ENCODE measurements at places on chromosomes 13 and 19. TPM values are rescaled to one million over a fixed set of nuclear protein-coding genes. Genes with fewer than 3 reads are reported as not detected.
A peak's percentile ranks its signal among the peaks of the same experiment; 100 is the strongest.

GRCh38 chr19:15112385-15112784, 5.2 kb downstream of the SYDE1 start:
- no peak for DNase-seq

DNA sequence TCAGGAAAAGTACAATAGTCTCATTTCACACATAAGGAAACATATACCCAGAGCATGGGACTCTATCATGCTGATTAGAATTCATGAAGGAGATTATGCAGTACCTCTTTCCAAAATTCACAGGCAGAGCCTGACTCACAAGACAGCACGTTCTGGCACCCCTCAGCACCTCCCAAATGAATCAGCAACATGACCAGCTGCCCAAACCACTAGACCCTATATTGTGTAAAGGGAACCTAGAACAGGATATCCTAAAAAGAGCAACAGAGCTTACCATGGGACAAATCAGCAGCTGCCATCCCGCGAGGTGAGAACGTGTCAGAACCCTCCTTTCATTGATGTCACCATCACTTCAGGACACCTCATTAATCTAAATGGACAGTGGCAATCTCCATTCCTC, 2.5 kb downstream of the ZNF426 start:
- no peak for DNase-seq

DNA sequence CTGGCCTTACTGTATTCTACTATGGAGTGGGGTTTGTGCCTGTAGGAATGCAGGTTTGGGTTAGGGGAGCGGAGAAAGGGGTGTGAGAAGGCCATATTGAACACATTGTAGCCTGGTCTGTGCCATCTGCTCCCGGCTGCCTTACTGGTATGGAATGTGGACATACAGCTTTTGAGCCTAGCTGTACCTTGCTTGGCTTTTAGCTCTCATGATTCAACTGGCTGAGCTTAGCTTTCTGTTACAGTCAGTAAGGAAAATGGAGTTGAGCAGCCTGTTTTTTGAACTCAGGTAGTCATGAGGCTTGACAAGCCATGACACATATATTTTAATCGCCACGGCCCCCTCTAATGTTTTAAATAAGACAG, 41.6 kb downstream of the ARHGAP35 start:
- no peak for DNase-seq

- no peak for DNase-seq
Measured at GRCh38 chr13:73576291-73576690, 517.5 kb downstream of the KLF5 start.

DNA sequence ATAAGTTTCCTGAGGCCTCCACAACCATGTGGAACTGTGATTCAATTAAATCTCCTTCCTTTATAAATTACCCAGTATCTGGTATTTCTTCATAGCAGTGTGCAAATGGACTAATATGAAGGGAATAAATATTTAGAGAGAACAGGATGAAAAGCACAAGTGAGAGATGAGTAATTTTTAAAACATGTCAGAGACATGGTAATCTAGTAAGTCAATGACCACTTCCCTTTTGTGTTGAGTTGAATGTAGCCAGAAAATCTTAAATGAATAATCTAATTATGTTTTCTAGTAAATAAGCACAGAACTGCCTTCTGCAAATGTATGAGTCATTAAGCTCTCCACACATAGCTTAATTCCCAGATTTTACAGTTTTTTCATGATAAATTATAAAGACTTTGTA, 524.1 kb upstream of the SLITRK5 start:
- DNase-seq, result no peak

DNA sequence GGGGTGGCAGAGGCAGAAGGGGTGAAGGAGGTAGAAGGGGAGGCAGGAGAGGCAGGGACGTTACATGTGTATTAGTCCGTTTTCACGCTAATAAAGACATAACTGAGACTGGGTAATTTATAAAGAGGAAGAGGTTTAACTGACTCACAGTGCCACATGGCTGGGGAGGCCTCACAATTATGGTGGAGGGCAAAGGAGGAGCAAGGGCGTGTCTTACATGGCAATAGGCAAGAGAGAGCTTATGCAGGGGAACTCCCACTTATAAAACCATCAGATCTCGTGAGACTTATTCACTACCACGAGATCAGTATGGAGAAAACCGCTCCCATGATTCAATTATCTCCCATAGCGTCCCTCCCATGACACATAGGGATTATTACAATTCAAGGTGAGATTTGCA, 19.0 kb upstream of the ACOD1 start:
- DNase-seq, result no peak

- DNase-seq, result peak; percentile 72
Measured at GRCh38 chr19:10334588-10335351, 1.4 kb upstream of the RAVER1 start.

- peak; percentile 56 for DNase-seq
Measured at GRCh38 chr13:35481777-35482176, 5.3 kb upstream of the MAB21L1 start.

Gene LGALS14
- not detected for total RNA-seq

Gene ATP1A3
- total RNA-seq, result 2.7 TPM

DNA sequence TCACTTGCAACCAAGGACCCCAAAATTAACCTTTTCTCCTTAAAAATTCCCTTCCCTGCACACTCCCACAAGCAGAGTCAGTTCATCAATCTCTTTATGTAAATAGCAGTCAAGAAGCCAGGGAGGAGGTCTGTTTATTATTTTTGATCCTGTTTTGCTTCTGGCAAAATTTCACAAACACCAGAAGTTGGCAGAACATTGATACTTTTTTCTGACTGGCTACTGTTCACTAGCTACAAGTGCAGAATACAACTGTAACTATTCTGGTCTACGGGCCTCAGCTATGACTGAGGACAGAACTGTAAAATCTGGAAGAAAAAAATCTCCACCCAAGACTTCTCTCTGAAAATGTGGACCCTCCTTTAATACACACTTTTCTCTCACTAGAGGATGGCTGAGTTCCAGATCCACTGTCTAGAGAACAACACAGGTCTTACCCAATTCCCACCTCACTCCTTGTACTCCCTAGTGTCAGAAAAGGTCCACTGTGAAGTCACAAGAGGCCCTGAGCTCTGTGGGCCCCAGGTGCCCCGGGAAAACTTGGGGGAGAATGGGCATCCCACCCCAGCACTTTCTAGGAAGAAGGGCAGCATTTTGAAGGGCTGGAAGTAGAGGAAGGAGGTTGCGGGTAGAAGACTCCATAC, 14.5 kb downstream of the STARD13 start:
- peak; percentile 25 for DNase-seq

DNA sequence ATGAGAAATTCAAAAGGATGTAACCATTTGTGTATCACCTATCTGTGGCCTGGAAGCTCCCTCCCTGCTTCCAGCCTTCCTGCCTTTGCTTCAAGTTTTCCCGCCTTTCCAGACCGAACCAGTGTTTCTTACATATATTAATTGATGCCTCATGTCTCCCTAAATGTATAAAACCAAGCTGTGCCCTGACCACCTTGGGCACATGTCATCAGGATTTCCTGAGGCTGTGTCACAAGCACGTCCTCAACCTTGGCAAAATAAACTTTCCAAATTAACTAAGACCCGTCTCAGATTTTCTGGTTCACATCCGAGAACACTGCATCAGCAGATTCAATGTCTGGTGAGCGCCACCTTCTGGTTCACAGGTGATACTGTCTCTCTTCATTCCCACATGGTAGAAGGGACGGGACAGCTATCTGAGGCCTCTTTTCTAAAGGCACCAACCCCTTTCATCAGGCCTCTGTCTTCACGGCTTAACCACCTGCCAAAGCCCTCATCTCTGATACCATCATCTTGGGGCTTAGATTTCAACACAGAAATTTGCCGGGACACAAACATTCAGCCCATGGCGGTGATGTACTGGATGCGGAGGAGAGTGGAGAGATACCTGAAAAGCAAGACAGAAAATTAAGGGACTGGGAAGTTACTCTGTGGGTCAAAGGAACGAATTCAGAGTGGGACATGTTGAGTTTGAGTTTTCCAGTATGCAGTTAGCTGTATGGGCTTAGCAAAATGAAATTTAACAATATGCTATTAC, 58.7 kb upstream of the PABPC3 start:
- DNase-seq, result peak; percentile 81

DNA sequence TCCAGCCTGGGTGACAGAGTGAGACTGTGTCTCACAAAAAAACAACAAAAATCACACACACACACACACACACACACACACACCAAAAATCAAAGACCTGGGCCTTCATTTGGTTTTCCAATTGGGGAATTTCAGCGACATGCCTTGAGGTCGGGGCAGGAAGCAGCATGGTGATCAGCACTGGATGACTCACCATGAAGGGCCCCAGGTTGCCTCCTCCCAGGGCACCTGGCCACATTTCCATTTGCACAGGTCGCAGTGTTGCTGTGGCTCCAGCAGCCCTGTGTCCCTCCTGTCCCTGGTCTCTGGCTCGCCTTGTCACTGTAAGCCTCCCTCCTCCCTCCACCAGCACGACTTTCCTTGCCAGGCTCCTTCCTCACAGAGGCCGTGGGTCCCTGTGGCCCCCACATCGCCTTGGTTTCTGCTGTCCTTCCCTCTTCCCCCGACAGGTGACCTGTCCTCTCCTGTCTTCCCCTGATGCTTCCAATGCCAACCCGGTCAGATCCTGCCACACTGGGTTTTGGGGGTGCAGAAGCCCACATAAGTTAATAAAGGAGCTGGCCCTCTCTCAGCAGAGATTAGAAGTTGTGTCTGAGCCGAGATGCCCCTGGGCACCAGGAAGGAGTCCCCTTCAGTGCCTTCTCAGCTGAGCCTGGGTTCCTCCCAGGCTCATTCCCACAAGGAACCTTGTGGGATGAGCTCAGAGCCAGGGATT, 66.7 kb downstream of the GPR12 start:
- no peak for DNase-seq

GRCh38 chr19:10109528-10109927, 2.0 kb upstream of the P2RY11 start:
- DNase-seq, result no peak

- DNase-seq, result peak; percentile 81
Measured at GRCh38 chr13:28820099-28821051, at the start of gene MTUS2. TSS of gene MTUS2 (plus strand) at chr13:28820339.

Gene SIGLEC12
- not detected for total RNA-seq

DNA sequence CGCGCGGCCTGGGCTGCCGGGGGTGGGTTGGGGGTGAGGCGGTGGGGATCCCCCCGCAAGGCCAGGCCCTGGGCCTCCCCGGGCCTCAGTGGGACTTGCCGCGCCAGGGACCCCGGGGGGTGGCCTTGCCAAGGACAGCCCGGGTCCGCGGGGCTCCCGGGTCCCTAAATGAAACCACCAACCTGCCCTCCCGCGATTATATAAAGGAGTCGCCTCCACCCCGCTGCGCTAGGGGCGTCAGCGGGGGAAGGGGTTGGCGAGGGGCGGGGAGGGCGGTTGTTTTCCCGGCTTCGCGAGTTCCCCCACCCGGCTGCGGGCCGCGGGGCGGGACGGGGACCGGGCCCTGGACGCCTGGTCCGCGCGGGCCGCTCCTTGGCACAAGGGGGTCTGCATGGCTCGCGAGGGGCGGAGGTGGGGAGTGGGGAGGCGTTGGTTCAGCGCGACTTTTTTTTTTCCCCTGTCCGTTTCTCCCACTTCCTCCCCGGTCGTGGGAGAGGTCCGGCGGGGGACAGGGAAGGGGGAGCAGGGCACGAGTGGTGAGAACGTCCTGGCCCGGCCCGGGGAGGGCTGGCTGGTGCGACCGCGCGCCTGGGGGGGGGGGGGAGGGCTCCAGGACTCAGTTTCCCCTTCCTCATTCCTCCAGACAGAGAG, 822 bp upstream of the ZBTB7A start:
- no peak for DNase-seq

- DNase-seq, result no peak
Measured at GRCh38 chr19:47653856-47654255, 44.9 kb downstream of the BICRA start.

Gene MVB12A
- 76.7 TPM for total RNA-seq

Gene SLC7A10
- not detected for total RNA-seq

DNA sequence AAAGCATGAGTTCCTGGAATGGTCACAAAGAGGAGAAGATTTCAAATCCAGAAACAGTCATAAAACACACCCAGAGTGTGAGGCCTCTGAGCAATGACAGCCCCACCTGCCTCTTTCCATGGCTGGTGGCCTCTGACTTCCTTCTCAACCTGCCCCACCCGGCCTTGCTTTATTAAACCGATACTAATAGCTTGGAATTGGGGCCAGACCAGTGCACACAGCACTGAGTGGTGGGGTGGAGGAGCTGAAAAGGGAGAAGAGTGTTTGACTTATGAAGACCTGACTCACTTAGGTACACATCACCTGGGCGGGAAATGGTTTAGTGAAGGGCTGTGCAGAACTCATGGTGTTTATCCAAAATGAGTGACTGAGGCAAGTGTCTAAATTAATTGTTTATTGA, 20.7 kb upstream of the CEACAM6 start:
- DNase-seq, result no peak

- no peak for DNase-seq
Measured at GRCh38 chr13:111961236-111961635, 105.7 kb upstream of the SOX1 start.

DNA sequence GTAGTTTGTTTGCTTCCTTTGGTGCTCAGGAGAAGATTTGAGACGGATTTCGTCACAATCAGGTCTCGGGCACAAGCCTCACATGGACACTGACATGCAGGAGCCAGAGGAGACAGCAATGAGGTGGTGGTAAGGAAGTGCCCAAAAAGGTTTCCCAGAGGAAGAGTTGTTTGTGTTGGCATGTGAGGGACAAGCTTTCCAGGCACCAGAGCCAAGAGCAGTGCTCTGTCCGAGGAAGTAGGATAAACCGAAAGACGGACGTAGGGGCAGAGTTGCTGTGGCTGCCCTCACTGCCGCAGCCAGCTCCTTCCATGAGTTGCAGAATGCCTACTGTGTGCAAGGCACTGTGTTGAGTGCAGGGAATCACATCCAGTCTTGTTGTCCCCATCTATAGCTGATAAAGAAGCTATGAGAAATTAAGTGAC, 27.7 kb downstream of the SAE1 start:
- no peak for DNase-seq

Gene ZNF28
- total RNA-seq, result 14.2 TPM

Gene MBOAT7
- 36.3 TPM for total RNA-seq

- no peak for DNase-seq
Measured at GRCh38 chr13:95185311-95185710, 115.9 kb downstream of the ABCC4 start.

Gene NAXD
- 23.1 TPM for total RNA-seq

Gene ATP4B
- not detected for total RNA-seq
